ENCODE measurements at places on chromosomes 6 and 20.

- no peak for DNase-seq
These were observed 8.0 kb upstream of the SIM1 start for GRCh38 chr6:100472674-100473073.

- no peak for DNase-seq
These were observed 365.2 kb upstream of the POU3F2 start for GRCh38 chr6:98469141-98469540.

DNA sequence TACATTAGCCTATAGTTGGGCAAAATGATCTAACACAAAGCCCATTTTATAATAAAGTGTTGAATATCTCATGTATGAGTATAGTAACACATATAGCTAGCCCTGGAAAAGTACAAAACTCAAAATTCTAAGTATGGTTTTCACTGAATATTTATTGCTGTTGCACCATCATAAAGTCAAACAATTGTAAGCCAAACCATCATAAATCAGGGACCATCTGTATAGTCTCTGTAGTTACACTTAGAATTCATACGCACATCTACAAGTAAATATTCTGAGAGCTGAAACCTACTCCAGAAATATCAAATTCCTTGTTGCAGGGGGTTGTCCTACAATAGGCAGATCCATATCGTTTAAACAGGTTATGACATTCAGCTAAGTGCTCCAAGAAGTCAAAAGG, 817.3 kb downstream of the BCKDHB start:
- DNase-seq, result no peak

- DNase-seq, result no peak
These were observed 2.6 kb downstream of the FASTKD5 start for GRCh38 chr20:3156811-3157619.

DNA sequence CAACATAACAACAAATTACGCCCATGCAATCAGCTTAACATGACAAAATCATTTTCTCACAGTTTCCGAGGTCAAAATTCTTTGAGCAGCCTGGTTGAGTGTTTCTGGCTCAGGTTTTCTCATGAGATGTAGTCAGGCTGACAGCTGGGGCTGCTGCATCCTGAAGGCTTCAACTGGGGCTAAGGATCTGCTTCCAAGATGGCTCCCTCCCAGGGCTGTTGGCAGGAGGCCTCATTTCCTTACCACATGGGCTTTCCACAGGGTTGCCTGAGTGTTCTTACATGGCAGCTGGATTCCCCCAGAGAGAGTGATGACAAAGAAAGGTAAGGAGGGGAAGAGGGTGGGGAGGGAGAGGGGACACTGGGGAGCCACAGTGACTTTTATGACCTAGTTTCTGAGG, 63.1 kb upstream of the NNAT start:
- no peak for DNase-seq

DNA sequence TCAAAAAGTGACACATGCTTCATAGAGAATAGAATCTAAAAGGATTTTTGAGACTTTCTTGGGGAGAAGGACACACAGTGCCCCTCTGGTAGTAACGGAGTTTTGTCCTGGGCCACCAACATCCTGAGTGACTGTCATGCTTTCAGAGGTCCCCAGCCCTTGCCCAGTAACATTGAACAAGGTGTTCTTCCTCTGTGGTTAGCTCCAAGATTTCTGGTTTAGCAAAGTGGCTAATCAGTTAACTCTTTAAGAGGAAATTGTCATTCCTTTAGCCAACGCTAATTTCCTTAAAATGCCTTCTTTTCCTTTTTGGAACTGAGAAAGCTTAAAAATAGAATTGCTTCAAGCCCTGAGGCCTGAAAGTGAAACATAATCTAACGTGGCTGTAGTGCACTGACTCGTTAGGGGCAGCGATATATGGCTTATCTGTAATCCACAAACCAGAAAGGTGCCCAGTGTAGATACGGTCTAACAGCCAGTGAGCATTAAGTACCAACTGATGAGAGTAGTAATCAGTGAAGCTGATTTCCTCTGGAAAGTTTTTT, 7.8 kb downstream of the E2F3 start:
- DNase-seq, result no peak

DNA sequence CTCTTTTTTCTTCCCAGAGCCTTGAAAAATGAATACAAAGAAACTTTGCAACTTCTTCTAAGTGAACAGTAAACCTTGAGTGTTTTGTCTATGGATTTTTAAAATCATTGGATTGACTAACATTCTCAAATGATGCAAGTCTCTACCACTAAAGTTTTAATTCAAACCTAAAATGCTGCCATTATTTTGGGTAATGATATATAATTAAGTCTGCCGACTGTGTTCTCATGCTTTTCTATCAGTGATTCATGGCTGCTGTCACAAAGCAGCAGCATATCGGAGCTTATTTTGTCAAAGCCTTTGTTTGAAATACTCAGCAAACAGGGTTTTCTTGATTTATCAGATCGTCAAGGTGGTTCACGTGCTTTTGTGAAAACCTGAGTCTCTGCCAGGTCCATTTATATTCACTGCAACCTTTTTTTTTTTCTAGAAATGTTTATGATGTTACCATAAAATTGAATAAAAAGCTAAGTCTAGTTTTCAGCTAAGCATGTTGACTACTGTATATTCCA, 96.3 kb downstream of the GJA1 start:
- DNase-seq, result no peak

DNA sequence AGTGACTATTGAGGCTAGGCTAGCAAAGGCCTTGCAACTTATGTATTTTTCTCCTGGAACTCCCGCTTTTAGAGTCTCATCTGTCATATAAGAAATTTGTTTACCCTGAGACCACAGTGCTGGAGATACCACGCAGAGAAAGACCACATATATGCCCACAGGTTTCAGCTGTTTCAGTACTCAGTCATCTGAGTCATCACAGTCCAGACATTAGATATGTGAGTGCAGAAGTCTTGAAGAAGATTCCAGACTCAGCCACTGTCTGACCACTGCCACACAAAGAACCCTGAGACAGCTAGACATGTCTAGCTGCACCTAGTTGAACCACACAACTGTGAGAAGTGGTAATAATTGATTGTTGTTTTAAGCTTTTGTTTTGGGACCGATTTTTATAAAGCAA, 648.3 kb downstream of the EPM2A start:
- DNase-seq, result no peak

DNA sequence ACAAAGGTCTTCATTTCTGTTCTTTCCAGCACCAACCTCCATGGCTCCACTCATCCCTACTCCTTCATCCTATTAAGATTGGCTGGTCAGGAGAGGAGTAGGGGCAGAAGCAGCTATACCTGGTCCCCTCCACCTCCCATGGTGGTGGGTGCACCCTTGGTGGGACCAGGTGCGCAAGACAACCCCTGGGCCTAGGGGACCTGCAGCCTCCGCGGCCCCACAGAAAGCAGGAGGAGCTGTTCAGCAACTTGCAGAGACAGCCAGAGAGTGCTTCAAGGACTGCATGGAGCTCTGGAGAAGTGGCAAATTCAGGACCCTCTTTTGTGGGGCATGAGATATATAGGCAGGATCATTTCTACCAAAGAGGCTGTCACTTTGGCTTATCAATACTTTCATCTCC, 9.8 kb downstream of the ULBP2 start:
- DNase-seq, result no peak

DNA sequence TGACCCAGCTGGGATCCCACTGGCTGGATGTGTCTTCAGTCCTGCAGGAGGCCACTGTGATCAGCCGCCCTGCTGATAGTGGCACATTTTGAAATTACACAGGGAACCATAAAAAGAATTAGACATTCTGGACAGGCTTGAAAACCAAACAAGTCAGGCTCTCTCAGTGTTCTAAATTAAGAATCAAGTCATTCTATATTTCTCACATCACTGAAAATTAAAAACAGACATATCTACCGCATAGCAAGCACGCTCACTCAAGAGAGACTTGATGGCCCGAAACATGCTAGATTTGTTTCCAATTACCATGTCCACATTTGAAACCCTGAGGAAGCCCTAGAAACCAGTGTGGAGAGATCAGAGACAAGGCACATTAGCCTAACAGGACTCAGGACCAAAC, 57.7 kb downstream of the NFATC2 start:
- no peak for DNase-seq

- no peak for DNase-seq
These were observed 37.2 kb downstream of the TRMT6 start for GRCh38 chr20:5913166-5913565.

DNA sequence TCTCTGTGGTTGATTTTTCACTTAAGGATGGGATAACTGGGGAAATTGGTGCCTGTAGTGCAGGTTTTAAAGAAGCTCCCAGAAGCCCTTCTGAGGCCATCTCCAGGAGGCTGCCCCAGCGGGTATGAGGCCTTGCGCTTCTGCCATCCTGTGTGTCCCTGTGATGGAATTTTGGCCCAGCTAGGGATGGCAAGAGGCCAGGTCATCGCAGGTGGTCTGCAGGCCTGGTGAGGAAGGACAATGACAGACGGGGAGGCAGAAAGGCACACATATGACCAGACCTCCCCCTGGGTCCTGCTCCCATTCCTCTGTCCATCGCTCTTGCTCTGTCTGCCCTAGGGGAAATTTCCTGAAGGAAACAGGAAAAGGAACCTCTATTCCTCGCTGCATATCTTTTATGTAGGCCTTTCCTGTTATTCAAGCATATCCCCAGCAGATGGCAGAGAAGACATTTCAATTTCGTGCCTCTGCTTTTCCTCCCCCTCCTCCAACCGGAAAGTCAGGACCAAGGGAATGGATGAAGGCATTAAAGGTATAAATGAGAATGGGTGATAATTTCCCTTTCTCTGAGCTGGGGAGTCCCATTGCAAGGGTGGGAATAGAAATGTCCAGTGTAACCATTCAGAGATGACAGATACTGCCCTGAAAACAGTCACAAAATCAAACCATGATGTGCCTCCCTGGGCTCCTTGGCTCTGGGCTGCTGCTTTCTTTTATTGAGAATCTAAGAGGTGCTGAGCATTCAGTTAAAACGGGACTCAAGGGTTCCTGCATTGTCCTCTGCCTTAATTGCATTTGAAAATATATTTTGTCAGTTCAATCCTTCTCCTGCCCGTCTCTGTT, 17.6 kb upstream of the HLA-F start:
- DNase-seq, result no peak

GRCh38 chr20:6566821-6567220, 200.7 kb upstream of the BMP2 start:
- DNase-seq, result no peak

DNA sequence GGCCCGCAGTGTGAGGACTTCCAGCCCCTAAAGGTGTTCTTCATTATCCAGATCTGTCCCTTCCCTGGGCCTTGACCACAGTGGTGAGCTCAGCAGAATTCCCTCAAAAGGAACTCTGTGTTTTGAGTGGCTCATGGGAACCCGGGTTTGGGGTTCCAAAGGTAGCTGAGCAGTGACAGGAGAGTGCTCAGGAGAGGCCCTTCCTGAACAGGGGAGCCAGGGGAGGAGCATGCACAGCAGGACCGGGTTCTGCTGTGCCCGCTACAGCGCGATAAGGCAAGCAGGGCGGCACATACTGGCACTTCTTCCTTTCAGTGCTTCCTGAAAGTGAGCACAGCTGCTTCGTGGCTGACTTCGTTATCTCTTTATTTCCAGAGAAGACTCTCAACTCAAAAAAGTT, 88.3 kb downstream of the SSR1 start:
- DNase-seq, result no peak

DNA sequence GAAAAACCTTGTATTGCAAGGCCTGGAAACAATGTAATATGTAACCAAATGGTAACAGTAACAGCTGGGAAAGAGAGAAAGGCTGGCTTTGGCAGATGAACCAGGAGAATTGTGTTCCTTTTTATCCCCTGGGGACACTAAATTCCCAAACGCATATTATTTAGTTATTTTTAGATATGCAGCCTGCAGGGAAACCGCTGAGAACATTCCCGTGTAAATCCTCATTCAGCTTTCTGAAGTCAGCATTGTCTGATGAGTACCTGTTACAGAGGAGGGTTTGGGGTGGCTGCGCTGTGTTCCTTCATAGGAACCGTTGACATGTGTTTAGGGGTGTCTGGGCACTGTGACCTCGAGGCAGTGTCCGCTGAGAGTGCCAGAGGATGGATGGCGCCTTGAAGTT, 101.3 kb downstream of the SMOC2 start:
- no peak for DNase-seq

DNA sequence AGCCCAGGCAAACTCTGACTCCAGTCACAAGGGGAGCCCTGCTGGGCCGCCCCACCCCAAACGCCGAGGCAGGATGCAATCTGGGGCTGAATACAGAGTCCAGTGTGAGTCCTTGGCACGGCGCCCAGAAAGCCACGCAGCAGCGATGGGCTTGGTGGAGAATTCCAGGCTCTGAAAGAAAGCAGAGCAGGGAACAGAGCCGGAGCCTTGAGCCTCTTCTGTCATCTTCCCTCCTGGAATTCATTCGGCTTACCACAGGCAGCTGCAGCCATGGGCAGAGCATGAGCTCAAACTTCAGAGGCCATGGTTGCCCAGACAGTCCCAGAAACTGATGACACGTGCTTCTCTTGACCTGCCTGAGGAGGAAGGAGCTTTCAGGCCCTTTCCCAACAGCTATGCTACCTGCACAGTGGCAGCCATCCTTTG, 441.1 kb upstream of the JARID2 start:
- no peak for DNase-seq

DNA sequence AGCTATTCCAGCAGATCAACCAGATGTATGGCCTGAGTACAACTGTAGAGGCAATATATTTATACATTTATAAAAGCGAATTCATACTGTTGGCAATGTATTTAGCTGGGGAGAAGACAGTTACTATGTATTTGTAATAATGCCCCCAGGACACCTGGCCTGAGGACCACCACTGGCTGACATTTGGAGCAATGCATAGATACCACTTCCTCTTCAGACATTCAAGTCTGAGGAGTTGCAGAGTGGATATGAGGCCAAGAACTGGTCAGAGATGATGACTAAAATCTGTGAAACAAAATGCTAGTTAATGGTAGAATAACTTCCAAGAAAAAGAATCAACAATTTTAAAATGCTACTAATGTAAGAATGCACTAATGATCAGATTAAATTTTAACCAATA, 462.3 kb downstream of the CDC5L start:
- DNase-seq, result no peak

DNA sequence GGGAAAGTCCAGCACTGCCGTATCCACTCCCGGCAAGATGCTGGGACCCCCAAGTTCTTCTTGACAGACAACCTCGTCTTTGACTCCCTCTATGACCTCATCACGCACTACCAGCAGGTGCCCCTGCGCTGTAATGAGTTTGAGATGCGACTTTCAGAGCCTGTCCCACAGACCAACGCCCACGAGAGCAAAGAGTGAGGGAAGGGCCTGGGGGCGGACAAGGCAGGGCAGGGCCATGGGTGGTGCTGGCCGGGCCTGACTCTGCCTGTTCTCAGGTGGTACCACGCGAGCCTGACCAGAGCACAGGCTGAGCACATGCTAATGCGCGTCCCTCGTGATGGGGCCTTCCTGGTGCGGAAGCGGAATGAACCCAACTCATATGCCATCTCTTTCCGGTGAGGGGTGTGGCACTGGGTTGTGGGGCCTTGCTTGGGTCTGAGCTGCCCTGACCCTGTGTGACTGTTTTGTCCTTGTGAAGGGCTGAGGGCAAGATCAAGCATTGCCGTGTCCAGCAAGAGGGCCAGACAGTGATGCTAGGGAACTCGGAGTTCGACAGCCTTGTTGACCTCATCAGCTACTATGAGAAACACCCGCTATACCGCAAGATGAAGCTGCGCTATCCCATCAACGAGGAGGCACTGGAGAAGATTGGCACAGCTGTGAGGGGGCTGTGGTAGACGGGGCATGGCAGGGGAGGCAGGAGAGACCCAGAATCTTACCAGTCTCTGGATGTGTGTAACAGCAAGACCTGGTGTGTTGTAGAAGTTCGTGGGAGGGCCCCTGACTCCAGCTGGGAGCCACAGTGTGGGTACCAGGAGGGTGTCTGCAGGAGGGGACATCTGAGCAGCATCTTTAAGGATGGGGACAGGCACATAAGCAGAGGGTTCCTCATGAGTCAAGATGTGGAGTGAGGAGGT, 29.1 kb downstream of the PLCG1 start:
- no peak for DNase-seq

- no peak for DNase-seq
These were observed 132.0 kb upstream of the RNF24 start for GRCh38 chr20:4147319-4147718.
